ENCODE measurements at places on chromosomes 12 and 14. TPM values are rescaled to one million over a fixed set of nuclear protein-coding genes. Genes with fewer than 3 reads are reported as not detected.

DNA sequence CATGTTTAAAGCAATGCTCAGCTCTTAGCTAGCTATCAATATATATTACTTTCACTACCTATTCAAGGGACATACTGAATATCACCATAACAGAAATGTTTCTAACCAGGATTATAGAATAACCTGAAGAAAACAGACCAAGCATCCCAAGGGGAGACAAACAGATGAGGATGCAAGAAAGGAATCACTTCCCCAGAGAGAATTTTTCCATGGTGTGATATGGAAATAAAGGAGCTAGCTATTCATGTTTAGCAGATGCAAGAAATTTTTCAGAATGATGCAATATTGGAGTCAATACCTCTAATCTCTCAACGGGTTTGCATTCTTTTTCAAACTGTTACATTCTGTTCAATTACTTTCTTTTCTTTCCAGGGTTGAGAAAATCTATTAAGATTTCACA, 538.9 kb upstream of the FLRT2 start:
- DNase-seq, result no peak

DNA sequence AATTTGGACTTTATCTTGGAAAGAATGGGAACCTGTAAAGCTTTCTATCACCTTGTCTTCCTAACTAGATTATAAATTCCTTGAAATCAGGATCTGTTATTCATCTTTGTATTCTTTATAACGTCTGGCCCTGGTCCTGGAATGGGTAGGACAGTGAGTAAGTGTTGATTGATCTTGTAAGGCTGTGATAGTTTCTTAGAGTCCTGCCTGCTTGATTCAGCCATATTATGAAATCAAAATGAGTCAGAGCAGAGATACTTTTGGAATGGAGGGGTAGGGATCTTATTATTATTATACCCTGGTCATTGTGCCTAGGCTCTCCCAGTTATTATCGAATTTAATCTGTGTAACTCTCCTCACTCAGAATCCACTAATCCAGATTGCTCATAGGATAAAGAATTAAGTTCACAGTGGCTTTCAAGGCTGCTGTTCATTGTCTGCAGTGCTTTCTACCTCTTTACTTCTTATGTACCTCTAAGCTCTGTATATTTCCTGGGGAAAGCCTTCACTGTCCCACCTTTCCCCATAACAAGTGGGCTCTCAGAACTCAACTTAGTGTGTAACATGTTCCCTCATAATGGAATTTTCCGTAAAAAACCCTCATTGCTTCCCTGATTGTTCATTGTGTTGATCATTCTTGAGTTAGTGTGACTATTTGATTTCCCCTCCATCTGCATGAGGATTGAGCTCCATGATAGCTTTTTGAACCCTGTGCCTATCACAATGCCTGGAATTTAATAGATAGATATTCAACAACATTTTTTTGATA, 93.3 kb downstream of the DAAM1 start:
- DNase-seq, result no peak

DNA sequence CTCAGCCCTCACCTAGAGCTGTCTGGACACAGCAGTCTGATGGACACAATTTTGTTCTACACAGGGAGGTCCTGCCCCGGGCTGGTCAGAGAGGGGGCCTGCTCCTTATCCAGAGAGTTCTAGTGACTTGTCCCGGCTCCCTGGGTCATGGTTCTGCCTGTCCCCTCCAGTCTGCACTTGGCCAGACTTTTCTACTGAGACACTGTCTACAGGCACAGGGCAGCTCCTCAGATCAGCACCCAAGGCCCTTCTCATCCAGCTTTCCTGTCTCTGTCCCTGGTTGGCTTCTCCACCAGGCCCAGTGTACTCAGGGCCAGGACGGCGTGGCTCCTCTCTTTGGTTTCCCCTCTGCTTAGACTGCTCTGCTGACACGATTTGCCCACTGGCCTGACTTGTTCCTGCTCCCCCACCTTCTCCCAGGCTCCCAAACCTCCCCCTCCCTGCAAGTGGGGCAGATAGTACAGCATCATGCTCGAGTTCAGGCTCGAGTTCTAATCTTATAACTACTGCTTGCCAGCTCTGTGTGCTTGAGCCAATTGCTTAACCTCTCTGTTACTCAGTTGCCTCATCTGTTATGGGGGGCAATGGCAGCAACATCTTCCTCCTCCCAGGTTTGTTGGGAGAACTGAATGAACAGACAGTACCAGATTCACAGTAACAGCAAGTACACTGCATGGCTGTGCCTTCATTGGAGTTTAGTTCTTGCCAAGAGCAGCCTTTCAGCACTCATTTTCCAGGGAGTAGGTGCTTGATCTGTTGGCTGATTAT, 22.0 kb upstream of the COL2A1 start:
- no peak for DNase-seq

- DNase-seq, result no peak
Measured at GRCh38 chr12:130572553-130572952, 143.5 kb downstream of the RIMBP2 start.

DNA sequence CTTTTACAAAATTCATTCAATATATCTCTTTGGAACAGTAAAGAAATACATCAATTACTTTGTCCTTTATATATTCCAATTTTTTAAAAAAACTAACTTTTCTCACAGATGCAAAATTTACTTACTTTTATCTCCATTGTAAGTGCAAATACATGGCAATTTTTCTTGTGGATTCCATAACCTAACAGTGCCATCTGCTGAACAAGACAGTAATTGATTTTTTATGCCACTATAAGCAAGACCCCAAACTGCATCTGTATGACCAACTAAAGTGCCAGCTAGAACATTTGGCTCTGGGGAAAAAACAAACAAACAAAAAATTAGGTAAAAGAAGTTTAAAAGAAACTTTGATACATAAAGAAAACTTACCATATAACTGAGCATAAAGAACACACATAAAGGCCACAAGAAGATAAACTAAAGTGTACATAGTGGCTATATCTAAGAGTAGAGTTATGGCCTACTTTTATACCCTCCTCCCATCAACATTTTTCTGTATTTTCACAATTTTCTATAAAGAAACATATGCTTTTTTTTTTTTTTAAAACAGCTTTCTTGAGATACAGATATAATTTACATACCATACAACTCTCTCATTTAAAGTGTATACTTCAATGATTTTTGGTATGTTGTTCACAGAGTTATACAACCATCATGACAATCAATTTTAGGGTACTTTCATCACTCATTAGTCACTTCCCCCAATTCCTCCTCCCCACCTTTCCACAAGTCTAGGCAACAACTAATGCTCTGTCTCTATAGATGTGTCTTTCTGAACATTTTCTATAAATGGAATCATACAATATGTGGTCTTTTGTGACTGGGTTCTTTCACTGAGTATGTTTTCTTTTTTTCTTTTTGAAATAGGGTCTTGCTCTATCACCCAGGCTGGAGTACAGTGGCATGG, 32.6 kb downstream of the COCH start:
- no peak for DNase-seq

GRCh38 chr12:638953-639557, 24.2 kb downstream of the NINJ2 start:
- DNase-seq, result no peak

DNA sequence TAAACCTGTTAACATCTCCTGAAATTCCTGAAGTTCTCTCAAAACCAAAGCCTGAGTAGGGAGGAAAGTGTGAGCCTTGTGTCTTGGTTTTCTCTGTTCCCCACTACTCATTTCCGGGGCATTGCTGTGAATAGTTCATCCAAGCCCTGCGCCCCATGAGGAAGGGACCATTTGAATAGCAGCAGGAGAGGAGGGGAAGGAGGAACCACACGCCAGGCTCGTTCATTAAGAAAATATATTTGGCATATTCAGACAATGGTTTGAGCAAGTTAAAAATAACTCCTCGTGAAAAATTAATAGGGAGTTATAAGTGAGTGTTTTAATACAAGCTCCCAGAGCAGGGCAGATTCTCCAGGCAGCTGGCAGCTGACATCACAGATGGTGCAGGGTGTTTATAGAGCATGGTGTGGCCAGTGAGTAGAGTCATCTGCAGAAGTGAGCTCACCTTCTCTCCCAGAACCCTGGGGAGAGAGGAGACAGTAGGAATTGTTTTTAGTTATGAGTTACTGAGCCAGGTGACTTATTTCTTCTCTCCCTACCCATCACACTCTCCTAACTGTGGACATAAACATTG, 29.5 kb upstream of the CISTR start:
- DNase-seq, result no peak

DNA sequence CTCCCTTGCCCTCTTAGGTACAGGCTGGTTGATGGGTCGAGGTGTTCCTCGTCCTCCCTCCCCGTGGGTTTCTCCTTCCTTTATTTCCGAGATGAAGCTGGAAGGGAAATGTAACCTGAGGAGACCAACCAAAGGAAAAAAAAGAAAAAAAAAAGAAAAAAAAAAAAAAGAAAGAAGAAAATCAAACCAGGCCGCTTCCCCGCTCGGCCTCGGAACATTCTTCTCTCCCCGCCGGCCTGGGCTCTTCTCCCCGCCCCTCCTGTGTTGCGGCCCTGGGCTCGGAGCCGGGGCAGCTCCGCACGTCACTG, 1.6 kb upstream of the NFATC4 start:
- no peak for DNase-seq

DNA sequence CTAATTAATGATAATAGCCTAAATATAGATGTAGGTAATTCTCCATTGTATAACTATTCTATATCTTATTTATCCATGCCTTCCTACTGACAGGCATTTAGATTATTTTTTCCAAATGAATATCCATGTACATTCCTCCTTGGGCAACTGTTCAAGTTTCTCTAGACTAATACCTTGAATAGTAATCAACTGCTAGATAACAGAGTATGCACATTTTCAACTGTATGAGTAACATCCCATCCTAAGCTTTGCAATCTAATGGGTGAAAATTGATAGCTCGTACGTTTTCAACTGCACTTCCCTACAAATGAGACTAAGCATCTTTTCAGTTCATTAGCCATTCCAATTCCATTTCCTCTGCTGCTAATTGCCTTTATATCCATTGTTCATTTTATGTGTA, 37.0 kb downstream of the YAF2 start:
- DNase-seq, result no peak

DNA sequence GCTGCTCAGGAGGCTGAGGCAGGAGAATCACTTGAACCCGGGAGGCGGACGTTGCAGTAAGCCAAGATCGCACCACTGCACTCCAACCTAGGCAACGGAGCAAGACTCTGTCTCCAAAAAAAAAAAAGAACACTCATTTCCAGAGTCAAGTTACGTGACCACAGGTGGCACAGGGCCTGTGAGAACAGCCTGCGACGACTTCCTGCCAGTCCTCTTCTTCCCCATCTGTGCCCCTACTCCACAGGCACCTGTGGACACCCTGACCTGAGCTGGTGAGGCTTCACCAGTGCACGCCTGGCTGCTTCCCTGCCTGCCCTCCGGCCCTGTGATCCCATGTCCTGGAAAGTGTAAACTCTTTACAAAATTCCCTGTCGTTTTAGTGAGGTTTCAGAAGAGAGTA, 77.7 kb downstream of the PPP2R5C start:
- DNase-seq, result no peak

DNA sequence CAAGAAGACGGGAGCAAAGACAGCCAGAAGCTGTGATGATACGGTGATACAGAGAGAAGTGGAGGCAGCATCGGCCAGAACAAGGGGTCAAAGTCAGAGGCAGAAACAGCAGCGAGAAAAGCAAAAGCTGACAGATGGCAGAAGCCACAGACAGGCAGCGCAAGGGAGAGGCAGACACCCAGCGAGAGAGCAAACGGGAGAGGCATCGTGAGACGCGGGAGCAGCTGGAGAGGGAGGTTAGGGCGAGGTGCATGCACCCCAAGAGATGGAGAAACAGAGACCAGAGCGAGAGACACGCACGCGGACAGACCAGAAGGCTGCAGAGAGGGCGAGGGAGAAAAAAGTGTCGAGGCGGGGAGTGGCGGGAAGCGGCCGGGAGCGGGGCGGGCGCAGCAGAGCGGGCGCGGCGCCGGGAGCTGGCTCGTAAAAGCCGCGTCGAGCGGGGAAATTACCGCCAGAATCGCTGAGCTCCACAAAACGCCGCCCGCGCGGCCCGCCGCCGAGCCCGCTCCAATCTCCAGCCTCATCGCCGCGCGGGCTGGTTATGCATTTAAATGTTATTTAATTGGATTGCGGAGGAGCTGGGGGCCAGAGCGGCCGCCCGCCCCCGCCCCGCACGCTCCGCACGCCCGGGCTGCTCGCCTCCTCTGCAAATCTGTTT, 15.6 kb downstream of the SMUG1 start:
- DNase-seq, result no peak

GRCh38 chr12:109274381-109274780, 34.7 kb downstream of the FOXN4 start:
- no peak for DNase-seq

DNA sequence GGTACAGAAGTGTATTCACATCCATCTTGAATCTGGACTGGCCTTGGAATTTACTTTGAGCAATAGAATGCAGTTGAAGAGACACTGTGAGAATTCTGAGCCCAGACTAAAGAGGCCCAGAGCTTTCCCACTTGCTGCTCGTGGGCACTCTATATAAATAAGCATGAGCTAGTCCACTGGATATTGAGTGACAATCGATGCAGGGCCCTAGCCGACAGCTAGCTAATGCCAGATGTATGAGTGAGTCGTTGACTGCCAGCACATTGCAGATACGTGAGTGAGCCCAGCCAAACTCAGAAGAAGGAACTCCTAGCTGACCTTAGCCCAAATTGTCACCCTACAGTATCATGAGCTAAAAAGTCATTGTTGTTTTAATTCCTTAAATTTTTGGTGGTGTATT, 24.9 kb downstream of the NAV3 start:
- DNase-seq, result no peak

GRCh38 chr12:119115296-119115905, 63.3 kb upstream of the HSPB8 start:
- peak; percentile 22 for DNase-seq

- no peak for DNase-seq
Measured at GRCh38 chr12:20475542-20475941, 107.2 kb downstream of the PDE3A start.

GRCh38 chr12:24133384-24133783, 183.9 kb upstream of the SOX5 start:
- no peak for DNase-seq

GRCh38 chr12:105724641-105725040, 394.1 kb downstream of the C12orf75 start:
- DNase-seq, result no peak

- DNase-seq, result no peak
Measured at GRCh38 chr14:21231020-21231652, 38.1 kb downstream of the HNRNPC start.

GRCh38 chr14:64951291-64951690, 8.7 kb upstream of the GPX2 start:
- no peak for DNase-seq

- no peak for DNase-seq
Measured at GRCh38 chr12:31006416-31007152, 67.1 kb upstream of the DDX11 start.

- DNase-seq, result no peak
Measured at GRCh38 chr14:89399594-89400068, 17.4 kb downstream of the FOXN3 start.

The MAPK1IP1L gene
- polyA plus RNA-seq, result 106 TPM

The MSI1 gene
- polyA plus RNA-seq, result 19.7 TPM

The RPL36AL gene
- polyA plus RNA-seq, result 170 TPM

The ISM2 gene
- polyA plus RNA-seq, result 2.7 TPM

The TESPA1 gene
- 0.25 TPM for polyA plus RNA-seq

The ABCB9 gene
- 5.8 TPM for polyA plus RNA-seq

The MSRB3 gene
- polyA plus RNA-seq, result 22.5 TPM

The CARMIL3 gene
- 2.3 TPM for polyA plus RNA-seq

The OR4Q2 gene
- polyA plus RNA-seq, result not detected

Data from right renal pelvis (tissue), 4 donors.